ENCODE measurements at places on chromosomes 2 and 18.

GRCh38 chr2:234245945-234246344 lies 195.4 kb downstream of the SPP2 start:
- no peak for DNase-seq

DNA sequence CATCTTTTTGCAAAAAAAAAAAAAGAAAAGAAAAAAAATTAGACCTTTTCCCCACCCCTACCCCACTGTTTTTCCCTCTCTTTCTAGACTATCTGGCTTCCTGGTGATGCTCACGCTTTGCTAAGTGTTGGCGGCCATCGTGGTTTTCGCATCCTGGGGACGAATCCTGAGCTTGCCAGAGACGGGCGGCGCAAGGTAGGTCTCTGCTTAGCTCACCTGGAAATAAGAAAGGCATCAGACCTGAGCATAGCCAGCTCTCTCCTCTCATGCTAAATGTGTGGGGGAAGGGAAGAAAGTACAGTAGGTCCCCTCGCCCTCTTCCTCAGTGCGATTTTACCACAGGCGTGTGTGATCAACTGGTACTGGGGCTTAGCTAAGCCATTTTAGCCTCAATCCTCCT lies 90.5 kb downstream of the KLHL29 start:
- no peak for DNase-seq

DNA sequence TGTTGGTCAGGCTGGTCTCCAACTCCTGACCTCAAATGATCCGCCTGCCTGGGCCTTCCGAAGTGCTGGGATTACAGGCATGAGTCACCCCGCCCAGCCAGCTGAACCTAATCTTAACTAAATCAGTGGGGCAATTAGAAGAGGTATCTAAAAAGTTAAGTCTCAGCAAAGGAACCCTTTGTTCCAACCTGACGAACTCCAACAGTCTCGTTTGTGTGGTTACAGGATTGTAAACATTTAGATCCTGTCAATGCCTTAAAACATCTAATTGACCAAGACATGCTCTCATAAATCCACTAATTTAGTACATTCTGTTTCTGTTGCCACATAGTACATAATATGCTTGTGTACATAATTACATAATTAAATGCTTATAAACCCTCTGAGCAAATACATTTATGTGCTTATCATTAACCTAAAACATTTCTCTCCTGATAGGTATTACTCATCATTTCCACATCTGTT lies 31.1 kb upstream of the STK39 start:
- DNase-seq: no peak

GRCh38 chr2:188784269-188784762 lies 189.9 kb upstream of the COL3A1 start:
- no peak for DNase-seq

DNA sequence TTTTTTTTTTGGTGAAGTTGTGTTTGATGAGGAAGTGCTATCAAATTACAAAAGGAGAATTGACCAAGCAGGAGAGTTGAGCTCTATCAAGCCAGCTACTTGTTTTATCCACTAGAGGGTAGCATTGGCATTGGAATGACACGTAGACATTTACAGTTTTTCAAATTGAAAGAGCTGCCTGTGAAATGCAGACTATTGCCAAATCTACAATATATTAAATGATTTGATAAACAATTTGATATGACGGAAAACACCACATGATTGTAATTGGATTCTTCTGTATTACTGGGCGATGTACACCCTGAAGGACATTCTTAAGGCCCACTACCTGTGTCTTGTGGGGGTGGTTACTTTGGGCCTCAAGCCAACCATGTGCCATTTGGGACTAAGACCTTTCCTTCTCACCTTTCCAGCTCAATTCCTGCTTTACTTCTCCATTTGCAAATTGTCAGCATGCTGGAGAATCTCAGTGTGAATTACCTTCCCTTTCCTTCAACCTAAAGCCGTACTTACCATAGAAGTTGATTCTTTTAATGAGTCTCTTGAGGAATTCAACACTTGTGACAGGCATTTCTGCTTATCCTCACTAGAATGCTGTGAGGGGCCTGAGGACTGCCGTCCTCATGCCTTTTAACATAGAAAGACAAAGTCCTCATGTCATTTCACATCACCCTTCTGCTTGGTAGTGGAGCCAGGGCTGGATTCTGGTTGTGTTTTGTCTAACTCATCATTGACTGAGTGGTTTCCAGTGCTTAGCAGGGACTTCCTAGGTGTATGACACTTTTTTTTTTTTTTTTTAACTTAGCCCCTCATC lies 134.8 kb upstream of the THUMPD2 start:
- DNase-seq: peak; percentile 82

GRCh38 chr2:40535972-40536371 lies 84.1 kb upstream of the SLC8A1 start:
- no peak for DNase-seq

DNA sequence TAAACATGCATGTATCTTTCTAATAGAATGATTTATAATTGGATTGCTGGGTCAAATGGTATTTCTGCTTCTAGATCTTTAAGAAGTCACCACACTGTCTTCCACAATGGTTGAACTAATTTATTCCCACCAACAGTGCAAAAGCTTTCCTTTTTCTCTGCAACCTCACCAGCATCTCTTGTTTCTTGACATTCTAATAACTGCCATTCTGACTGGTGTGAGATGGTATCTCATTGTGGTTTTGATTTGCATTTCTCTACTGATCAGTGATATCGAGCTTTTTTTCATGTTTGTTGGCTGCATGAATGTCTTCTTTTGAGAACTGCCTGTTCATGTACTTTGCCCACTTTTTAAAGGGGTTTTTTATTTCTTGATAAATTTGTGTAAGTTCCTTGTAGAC lies 182.5 kb downstream of the ANKRD44 start:
- no peak for DNase-seq

DNA sequence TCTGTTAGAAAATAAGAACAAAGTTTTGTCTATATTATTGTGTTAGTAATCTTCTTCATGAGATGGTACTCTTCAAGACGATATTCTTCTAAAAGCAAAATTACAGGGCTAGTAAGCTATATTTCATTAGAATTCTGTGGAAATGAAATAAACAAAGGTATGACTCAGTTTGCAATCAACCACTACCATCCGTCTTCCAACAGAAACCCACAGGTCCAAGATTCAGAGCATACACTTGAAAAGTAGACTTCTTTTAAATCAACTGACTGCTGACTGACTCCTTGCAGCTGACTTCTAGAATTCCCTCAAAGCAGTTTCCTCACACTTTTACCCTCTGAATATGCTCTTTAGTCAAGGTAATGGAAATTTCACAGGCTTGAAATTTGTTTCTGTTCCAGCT lies 193.7 kb downstream of the GCA start:
- DNase-seq: no peak

GRCh38 chr2:239178484-239178883 lies 222.3 kb downstream of the HDAC4 start:
- DNase-seq: no peak

DNA sequence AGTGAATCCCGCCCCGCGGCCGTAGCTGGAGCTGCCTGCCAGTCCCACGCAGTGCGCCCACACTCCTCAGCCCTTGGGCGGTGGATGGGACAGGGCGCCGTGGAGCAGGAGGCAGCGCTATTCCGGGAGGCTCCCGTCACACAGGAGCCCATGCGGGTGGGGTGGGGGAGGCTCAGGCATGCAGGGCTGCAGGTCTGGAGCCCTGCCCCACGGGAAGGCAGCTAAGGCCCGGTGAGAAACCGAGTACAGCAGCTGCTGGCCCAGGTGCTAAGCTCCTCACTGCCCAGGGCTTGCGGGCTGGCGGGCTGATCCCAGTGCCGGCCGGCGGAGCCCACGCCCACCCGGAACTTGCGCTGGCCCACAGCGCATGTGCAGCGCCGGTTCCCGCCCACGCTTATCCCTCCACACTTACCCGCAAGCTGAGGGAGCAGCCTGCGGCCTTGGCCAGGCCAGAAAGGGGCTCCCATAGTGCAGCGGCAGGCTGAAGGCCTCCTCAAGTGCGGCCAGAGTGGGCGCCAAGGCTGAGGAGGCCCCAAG lies 1152.8 kb upstream of the CELF4 start:
- no peak for DNase-seq

GRCh38 chr18:64886995-64887394 lies 738.1 kb upstream of the LINC00305 start:
- no peak for DNase-seq
